ENCODE measurements at places on chromosomes 1 and 21.

DNA sequence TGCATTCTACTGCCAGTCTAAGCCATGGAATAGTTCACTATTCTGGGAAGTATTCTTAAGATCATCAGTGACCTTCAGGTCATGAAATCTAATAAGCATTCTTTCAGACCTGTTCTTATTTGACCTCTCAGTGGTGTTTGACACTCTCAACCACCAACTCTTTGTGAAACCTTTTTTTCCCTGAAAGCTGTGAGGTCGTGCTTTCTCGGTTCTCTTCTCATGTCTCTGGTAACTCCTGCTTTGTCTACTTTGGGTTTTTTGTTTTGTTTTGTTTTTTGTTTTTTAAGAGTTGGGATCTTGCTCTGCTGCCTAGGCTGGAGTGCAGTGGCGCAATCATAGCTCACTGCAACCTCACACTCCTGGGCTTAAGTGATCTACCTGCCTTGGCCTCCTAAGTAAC, 56.3 kb downstream of the POU2F1 start:
- no peak for DNase-seq

DNA sequence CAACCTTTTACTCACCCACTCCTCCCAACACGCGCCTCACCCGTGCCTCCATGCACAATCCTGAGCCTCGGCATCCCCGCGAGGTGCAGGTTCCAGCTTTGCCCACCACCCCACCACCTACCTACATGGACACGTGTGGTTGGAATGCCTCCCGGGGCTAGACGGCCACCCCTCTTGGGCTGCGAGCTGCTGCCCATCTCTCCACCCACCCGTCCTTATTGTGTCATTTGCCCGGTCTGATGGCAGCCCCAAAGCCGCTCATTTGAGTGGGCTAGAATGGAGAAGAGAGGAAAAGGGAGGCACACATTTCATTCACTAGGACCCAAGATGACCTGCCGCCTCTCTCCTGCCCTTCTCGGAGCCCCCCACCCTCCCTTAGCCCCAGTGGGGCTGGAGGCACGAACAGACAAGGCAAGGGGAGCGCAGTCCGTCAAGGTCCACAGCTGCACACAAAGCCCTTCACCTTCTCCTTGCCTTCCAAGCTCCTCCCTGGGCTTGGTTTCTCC, 785 bp downstream of the ZNF697 start:
- DNase-seq, result no peak

GRCh38 chr1:69513601-69514000, 54.1 kb upstream of the LRRC7 start:
- DNase-seq, result no peak

DNA sequence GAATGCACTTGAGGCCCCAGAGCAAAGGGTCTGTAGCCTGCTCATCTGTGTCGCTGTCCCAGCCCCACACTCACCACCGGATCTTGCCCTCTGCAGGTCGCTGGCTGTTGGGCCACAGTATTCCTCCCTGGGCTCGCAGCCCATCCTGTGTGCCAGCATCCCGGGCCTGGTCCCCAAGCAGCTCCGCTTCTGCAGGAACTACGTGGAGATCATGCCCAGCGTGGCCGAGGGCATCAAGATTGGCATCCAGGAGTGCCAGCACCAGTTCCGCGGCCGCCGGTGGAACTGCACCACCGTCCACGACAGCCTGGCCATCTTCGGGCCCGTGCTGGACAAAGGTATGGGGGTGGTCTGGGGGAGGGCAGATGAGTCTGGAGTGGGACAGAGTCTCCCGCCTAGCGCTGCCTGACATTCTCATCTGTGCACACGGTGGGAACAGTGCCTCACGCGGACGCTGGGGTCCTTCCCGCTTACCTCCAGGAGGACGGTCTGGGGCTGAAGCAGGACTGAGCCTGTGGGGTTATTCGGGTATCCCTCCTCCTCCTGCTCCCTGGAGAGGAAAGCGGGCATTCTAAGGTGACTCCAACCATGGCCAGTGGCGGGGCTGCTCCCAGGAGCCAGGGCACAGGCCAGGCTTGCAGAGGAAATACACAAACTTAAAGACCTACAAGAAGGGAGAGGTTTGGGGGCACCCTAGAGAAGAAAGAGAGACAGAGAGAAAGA, 15.9 kb downstream of the WNT3A start:
- DNase-seq, result no peak

DNA sequence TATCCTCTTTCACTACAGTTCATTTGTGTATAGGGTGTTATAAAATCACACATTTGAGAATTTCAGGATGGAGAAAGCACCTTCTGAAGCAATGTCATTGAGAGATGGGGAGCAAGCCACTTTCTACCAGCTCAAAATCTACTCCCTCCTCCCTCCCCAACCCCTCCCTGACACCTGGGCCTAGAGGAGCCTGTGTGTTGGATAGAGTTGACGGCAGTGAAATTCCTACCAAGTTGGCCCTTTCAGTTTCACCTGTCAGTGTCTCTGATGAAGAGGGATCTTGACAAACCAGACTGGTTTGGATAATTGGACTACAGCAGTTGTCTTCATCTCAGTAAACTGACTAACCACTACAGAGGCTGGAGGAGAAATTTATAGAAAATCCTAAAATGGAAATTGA, 125.0 kb upstream of the HOOK1 start:
- no peak for DNase-seq

DNA sequence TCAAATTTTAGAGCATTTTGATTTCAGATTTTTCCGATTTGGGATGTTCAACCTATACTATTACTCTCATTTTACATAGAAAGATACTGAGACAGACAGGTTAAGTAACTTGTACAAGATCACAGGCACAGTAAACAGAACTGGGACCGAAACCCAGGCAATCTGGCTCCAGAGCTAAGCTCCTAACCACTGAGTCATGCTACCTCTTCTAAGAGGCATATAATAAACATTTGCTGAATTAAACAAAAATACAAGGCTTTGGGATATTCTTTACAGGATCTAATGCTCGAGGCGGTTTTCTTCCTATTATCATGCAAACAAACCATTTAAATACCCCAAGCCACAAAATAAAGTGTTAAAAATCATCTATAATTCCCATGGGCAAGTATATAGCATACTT, 50.3 kb downstream of the MCOLN2 start:
- no peak for DNase-seq

GRCh38 chr1:112540226-112540794, 31.5 kb downstream of the WNT2B start:
- no peak for DNase-seq

DNA sequence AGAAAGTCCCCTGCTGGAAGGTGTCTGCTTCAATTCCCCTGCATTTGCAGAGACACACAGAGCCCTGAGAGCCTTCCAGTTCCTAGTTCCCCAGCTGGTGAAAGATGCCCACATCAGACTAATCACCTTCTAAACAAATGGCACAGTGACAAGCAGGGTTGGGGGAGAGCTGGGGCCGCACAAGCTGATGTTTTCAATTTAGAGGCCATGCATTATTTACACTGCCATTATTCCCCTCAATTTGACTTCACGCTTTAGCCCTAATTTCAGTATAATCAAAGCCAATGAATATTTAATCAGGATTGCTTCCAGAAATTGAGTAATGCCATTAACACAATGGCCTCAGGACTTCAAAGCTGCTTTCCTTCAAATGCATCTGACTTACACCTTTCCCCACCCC, 81.5 kb downstream of the BEND5 start:
- no peak for DNase-seq

- no peak for DNase-seq
Measured at GRCh38 chr1:112444269-112444668, 48.3 kb downstream of the CTTNBP2NL start.

- DNase-seq, result no peak
Measured at GRCh38 chr1:185860311-185860710, 126.1 kb downstream of the HMCN1 start.

DNA sequence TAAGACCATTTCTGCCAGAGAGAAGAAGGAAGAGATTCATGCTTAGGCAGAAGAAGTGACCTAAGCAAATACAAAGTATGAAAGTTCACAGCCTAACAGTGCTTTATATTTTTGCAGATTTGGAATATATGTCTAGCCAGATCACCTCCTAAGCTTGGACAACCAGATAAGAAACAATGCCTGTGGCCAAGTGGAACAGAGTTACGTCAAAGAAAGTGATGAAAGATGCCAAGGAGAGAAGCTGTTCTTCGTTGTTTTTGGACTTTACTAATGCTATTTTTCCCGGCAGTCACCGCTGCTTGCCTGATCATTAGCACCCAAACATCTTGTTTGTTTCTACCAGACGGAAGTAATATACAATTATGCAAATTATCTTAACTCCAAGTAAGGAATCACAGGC, 489.2 kb upstream of the C1orf87 start:
- DNase-seq, result no peak

DNA sequence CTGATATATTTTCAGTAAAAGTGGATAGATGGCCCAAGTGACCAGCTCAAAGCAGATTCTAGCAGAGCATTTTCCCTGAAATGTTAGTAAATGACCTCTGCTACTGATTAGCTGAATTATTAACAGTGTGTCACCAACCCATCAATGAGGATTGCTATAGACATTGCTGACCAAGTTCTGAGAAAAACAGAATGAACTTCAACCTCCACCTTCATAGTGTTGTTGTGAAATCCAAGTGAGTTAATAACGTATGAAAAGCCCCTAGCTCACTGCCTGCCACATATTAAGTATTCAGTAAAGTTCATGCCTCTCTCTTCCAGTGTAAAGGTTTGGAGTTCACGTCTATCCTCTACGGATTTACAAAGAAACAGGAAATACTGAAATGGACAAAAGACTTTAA, 15.8 kb downstream of the PLPP3 start:
- no peak for DNase-seq

- no peak for DNase-seq
Measured at GRCh38 chr1:41365772-41366454, 4.7 kb downstream of the FOXO6 start.

- no peak for DNase-seq
Measured at GRCh38 chr1:39026866-39027507, 837 bp downstream of the NDUFS5 start.

GRCh38 chr1:223700388-223700918, 11.9 kb upstream of the CAPN2 start:
- DNase-seq, result no peak

DNA sequence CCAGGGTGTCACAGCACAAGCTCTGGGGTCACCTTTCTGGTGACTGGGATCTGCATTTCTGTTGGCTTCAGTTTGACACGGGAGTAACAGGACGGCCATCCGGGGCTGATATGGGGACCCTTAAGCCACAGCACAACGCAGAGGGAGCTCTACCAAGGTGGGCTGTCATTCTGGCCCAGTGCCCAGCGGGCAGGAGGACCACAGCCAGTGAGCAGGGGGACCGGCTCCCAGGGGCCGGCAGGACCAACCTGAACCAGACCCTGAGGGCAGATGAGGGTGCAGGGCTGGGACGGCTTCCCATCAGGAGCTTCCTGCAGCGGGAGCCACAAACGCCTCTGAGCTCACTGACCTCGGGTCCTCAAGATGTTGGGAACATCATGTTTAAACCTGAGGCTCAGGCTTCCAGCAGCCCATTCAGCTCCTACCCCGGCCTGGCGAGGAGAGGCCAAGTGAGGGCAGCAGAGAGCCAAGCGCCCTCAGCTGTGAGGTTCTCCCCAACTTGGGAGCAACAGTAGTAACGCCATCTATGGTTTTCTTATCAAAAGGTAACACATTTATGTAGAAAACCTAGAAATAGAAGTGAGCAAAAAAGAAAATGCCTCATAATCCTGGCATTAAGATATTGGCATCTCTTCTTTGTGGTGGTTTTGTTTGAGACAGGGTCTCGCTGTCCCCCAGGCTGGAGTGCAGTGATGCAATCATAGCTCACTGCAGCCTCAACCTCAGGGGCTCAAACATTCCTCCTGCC, 26.8 kb downstream of the TMEM201 start:
- peak; percentile 29 for DNase-seq

- no peak for DNase-seq
Measured at GRCh38 chr21:19261731-19262376, 858.3 kb upstream of the TMPRSS15 start.

- no peak for DNase-seq
Measured at GRCh38 chr1:59013276-59013927, 229.6 kb upstream of the JUN start.

DNA sequence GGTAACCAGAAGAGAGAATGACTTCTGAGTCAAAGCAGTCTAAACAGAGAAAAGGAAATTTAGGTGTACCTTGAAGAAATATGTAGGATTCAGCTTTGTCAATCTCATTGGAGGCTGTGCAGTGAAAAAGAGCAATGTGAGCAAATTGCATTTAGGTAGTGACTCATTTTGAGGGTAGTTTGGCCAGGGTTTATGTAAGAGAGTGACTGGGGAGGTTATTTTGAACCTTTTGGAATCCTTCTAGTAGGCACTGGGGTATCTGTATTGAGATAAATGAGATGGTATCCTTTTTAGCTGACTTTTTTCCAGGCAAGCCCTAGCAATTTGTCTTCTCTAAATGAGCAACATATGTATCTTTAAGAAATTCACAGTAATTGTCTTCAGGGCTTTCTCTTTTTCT, 95.9 kb downstream of the DISP1 start:
- DNase-seq, result no peak

DNA sequence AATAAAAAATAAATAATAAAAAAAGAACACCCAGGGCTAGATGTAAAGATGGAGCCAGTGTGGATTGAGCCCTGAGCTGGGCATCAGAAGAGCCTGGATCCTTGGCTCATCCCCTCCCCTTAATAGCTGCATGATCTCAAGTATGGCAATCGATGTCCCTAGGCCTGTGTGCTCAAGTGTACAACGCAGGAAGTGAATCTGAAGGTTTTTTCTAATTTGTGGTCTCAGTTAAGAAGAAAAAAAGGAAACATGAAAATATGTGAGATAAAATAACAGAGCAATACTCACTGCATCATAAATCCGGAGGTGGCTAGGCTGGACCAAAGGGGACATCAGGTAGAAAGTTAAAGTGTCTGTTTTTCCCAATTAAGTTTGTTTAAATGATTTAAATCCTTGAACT, 47.3 kb upstream of the SLC44A3 start:
- no peak for DNase-seq

- no peak for DNase-seq
Measured at GRCh38 chr1:40880813-40881549, 18.8 kb upstream of the CITED4 start.

- DNase-seq, result no peak
Measured at GRCh38 chr1:228454238-228454637, 32.9 kb upstream of the RNF187 start.

- no peak for DNase-seq
Measured at GRCh38 chr1:204598319-204598969, 82.2 kb downstream of the MDM4 start.

GRCh38 chr1:21693732-21694131, 24.6 kb upstream of the RAP1GAP start:
- no peak for DNase-seq

- DNase-seq, result no peak
Measured at GRCh38 chr21:45872902-45873301, 108.7 kb upstream of the COL6A1 start.

DNA sequence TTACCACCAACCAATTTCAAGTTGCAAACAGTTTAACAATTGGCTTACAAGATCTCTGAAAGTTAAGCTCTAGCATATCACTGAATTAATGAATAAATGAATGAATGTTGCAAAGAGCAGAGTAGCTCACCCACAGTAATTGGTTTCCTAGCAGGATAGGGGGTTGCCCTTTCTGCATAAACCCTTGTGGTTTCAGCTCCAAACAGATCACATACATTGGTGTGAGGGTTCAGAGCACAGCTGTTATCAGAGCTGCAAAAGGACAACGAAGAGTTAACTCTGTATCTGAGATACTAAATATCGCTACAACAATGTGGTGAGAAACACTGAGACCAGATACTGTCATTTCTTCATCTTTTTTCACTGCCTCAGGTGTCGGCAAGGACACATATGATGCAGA, 46.6 kb downstream of the NTNG1 start:
- DNase-seq, result no peak
